ENCODE measurements at places on chromosomes 2 and 18.

DNA sequence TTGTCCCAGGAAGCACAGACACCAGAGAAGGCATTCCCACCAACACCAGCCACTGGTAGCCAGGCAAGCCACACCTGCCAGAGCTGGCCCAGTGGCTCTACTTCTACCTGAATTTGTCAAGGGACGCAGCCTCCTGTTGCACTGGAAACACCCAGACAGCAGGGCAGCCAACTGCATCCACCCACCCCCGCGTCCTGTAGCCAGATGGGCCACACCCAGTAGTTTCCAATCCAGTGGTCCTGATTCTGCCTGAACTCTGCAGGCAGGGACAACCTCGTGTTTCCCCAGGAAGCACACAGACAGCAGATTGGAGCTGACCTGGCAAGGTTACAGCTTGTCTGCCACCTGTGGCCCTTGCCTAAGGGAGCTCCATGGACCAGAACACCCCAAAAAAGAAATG lies 18.2 kb downstream of the PFN4 start:
- DNase-seq: no peak

DNA sequence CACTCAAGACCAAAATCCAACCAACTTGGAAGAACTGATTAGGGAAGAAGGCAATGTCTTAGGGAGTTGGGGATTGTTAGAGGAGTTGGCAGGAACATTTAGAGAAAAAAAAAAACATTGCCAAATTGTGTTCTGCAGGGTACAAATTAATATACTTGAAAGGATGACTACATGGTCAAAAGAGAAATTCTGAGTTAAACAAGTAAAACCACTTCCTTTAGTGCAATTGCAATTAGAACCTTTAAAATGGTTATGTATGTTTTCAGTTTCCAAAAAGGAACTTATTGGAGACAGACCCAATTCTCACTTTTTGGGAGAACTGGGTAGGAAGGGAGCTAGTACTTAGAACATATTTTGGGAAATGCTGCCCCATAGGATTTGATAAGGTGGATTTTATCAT lies 137.9 kb downstream of the GPD2 start:
- no peak for DNase-seq

GRCh38 chr2:160269365-160269764 lies 69.3 kb upstream of the ITGB6 start:
- no peak for DNase-seq

DNA sequence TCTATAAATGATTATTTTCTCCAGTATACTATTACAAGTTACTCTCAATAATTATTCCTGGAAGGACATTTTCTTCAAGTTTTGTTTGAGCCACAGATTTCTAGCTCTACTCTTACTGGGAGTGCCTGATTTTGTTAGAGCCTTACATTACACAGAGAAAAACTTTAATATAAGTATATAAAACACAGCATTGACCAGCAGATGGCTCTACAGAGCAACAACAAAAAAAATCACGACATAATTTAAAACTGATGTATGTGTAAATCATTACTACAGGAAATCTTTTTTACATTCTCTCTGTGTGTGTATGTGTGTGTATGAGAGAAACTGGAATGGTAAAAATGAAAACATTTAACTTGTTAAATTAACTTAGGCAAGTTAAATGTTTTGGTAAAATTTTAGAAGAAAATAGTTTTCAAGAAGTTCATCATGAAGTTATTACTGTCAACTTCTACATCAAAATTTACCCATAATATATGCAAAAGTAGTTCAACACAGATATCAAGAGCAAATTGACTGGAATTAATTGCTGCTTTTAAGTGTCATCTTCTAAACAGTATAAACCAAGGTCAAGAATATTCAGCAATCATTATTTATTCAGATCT lies 103.3 kb downstream of the MDH1 start:
- peak; percentile 26 for DNase-seq

GRCh38 chr18:58037163-58037562 lies 6.9 kb upstream of the NEDD4L start:
- DNase-seq: no peak

DNA sequence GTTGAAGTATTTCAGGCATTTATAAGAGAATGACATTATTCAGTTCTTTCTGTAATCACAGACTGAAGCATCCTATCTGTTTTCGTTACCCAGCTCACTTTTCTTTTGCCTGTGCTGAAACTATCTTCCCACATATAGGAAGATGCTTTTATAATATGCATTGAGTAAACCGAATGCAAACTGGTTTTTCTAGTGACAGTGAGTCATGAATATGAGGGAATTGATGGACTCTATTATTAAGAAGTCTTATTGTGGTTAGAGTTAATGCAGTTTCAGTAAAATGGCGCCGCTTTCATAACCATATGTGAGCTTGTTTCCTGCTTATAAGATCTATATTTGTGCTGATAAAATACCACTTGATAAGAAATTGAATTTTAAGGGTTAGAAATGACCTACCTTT lies 59.2 kb downstream of the ACVR2A start:
- DNase-seq: no peak

GRCh38 chr2:238169048-238169707 lies 10.4 kb downstream of the ERFE start:
- no peak for DNase-seq

DNA sequence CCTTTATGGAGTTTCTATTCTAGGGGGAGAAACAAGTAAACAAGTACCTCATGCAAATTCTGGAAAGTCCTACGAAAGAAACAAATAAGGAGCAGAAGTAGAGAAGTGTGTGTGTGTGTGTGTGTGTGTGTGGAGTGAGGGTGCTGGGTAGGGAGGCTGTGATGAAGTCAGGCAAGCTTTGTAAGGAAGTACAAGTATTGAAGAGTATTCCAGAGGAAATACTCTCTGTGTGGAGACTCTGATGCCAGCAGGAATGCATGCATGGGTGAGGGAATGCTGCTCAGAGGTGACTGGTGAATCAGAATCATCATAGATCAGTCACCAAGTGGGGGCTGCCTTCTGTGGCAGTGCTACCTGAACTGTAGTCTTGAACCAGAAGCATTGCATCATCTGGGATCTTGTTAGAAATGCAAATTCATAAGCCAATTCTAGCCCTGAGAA lies 34.5 kb downstream of the SLC4A3 start:
- DNase-seq: no peak

GRCh38 chr2:216863946-216864345 lies 4.1 kb upstream of the TNP1 start:
- no peak for DNase-seq

- no peak for DNase-seq
Measured at GRCh38 chr2:175743011-175743410, 259.1 kb downstream of the LNPK start.

DNA sequence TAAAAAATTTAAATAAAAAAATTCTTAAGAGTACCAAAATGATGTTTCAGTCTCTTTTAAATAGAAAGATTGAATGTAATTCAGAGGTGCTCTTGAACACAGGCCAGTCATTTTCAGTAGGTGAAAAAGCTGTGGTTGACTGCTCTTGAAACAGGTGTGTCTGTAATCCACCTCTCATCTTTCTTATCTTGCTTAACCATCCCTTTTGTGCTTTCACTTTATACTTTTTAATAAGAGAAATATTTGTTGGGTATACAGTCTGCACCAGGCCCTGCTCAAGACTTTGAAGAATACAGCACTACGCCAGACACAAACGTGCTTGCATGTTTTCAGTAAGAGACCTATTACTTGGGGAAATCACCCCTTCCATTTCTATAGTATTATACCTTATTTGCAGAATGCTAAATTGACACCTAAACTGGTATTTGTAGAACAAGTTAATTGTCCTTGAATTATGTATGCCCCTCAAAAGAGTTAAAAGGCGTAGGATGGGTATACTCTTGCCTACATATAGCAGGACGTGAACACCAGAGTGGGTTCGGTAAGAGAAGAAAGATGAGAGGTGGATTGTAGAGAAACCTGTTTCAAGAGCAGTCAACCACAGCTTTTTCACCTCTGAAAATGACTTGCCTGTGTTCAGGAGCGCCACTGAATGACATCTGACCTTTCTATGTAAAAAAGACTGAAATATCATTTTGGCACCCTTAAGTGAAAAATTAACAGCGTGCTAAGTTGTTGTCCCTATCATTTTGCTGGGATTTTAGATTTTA lies 4.0 kb upstream of the RTN4 start:
- DNase-seq: no peak

DNA sequence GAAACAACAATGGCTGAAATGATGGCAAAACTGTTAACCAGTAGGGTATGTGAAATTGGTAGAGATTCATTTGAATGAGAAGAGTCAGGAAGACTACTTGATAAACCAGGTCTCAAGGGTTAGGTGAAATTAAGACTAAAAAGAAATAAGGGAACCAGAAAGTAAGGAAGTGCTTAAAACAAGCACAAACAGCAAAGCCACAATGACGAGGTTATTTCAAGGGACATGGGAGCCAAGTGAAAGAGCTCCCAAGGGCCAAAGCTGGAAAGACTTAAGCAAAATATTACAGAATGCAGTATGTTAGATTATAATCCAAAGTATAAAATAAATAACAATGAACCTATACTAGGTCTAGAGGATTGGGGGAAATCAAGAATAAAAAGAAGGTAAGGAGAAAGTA lies 19.3 kb upstream of the CD302 start:
- no peak for DNase-seq
